ENCODE measurements at places on chromosomes 5 and 9. TPM values are rescaled to one million over a fixed set of nuclear protein-coding genes. Genes with fewer than 3 reads are reported as not detected.

DNA sequence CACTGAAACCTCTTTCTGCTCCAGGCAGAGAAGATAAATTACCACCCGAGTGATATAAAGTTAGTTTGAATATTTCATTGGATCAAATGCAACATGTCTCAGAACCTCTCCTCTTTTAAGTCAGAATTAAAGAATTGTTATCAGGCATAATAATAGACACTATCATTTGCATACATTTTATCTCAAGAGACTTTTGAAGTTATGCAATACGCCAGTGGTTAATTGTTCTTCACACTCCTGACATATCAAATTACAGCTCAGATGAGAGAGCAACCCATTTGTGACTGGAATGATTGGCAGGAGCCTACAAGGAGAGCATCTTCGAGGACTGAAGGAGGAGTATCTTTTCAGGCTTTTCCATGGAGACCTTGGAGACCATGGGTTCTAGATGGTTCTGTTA, 452.2 kb downstream of the KDM4C start:
- no peaks in the 10 kb centered on the region for H3K36me3 ChIP-seq
- no peaks in the 10 kb centered on the region for H3K27me3 ChIP-seq
- H3K27ac ChIP-seq, result no peak overlapping the region
- no peak for DNase-seq
- H3K4me1 ChIP-seq, result no peaks in the 10 kb centered on the region
- H3K4me3 ChIP-seq, result no peak overlapping the region

DNA sequence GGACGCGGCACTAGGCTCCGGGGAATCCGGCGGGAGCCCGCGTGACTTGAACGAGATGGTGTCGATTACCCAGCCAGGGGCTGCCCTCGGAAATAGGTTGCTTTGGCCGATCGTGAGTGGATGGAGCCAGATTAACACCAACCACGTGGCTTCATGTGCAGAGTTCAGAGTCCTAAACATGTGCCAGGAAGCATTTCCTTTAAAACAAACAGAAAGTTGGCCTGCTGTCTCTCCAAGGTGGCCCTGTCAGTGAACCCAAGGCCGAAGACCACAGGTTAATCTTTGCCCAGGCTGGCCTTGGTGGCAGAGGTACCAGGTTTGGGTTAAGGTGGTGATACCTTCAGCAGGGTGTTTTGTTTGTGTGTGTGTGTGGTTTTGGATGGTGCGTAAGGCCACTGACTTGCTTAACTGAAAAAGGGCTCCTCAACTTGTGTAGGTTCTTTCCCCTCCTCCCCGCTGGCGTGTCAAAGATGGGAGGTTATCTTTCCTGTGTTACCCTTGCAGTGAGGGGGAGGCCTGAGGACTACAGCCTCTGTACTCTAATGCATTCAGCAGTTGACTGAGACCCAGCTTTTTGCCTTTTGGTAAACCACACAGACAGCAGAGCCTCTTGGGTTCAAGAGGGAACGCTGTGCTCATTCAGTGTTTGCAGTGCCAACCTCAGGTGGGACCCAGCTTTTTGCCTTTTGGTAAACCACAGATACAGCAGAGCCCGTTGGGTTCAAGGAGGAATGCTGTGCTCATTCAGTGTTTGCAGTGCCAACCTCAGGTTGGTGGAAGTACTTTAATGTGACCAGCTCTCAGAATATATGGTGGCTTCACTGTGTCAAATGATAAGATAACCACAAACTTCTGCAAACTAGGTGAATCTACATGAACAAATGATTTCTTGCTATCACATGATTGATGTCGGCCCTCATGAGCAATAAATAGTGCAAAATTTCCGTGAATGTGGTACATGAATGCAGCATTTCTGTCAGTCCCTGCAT, 1.4 kb downstream of the IQGAP2 start:
- peaks cover 13% of the 10 kb centered on the region for H3K4me1 ChIP-seq
- H3K36me3 ChIP-seq, result no peaks in the 10 kb centered on the region
- DNase-seq, result peak; percentile 2
- H3K27ac ChIP-seq, result peak overlapping the region; percentile 68
- peak overlapping the region; percentile 51 for H3K4me3 ChIP-seq

The C9 gene
- not detected for total RNA-seq

The LCN15 gene
- total RNA-seq, result not detected

- no peak overlapping the region for H3K4me3 ChIP-seq
- H3K36me3 ChIP-seq, result no peaks in the 10 kb centered on the region
- DNase-seq, result no peak
- no peaks in the 10 kb centered on the region for H3K27me3 ChIP-seq
Observed at GRCh38 chr5:111545031-111545430, 32.7 kb upstream of the STARD4 start.

The MCC gene
- 41.8 TPM for total RNA-seq

The CCL19 gene
- total RNA-seq, result 0.57 TPM

Measured in esophagus squamous epithelium (tissue), 5 donors.